ENCODE measurements at places on chromosomes 3 and 15.
A peak's percentile ranks its signal among the peaks of the same experiment; 100 is the strongest.

- DNase-seq: no peak
Measured at GRCh38 chr3:106185949-106186348, 317.1 kb upstream of the CBLB start.

- no peak for DNase-seq
Measured at GRCh38 chr3:52555056-52555455, 18.7 kb downstream of the UQCC5 start.

GRCh38 chr15:84643838-84644237, 10.2 kb downstream of the WDR73 start:
- no peak for DNase-seq

DNA sequence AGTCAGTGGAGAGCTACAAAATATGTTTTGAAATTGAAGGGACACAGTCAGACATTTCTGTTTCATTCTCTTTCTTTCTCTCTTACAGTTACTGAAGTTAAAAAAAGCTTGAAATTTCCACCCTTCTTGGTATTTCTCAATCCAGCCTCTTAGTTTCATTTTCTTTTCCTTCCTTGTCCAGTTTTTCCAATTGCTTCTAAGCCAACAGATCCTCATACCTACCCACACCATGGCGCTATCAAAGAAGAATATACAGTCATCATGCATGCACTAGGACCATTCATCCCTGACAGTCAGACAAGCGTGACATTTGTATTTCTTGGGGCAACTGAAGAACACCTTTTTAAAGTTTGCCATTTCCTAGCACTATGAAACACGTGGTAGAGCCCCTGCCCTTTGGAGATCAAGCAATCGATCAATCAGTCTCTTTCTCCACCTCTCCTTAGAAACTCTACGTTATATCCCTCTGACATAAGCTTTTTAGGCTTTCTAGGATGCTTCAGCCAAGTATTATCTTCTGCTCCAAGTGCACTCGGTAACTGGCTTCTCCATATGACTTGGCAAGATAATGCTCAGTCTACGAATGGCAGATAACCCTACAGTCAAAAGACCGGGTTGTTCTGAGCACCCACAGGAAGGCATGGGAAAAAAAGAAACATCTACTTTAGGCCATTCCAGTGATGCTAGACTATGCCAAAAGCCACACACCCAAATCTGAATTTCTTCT, 65.4 kb downstream of the FBN1 start:
- no peak for DNase-seq

DNA sequence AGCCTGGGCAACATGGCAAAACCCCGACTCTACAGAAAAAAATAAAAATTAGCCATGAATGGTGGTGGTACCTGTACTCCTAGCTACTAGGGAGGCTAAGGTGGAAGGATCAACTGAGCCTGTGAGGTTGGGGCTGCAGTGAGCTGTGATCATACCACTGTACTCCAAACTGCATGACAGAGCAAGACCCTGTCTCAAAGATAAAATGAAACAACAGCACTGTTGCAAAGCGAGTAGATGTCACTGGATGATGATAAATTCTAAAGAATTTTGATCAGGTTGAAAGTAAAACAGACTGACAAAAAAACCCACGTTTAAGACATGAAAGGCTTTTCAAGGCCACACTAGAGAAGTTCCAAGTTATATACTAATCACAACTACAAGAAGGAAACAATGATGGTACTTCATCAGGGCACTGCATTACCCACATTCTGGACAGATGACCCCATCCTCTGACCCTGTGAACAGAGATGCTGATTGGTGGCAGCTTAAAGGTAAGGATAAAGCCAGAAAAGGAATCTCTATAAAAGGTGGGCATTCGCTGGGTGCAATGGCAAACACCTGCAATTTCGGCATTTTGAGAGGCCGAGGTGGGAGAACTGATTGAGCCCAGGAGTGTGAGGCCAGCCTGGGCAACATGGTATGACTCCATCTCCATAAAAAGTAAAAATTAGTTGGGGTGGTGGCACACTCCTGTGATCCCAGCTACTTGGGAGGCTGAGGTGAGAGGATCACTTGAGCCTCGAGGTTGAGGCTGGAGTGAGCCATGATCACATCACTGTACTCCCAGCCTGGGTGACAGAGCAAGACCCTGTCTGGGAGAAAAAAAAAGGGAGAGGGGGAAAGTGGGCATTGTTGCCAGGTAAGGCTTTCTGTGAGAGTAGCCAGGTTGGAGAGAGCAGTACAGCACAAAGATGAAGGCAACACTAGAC, 59.2 kb downstream of the TBL1XR1 start:
- no peak for DNase-seq

DNA sequence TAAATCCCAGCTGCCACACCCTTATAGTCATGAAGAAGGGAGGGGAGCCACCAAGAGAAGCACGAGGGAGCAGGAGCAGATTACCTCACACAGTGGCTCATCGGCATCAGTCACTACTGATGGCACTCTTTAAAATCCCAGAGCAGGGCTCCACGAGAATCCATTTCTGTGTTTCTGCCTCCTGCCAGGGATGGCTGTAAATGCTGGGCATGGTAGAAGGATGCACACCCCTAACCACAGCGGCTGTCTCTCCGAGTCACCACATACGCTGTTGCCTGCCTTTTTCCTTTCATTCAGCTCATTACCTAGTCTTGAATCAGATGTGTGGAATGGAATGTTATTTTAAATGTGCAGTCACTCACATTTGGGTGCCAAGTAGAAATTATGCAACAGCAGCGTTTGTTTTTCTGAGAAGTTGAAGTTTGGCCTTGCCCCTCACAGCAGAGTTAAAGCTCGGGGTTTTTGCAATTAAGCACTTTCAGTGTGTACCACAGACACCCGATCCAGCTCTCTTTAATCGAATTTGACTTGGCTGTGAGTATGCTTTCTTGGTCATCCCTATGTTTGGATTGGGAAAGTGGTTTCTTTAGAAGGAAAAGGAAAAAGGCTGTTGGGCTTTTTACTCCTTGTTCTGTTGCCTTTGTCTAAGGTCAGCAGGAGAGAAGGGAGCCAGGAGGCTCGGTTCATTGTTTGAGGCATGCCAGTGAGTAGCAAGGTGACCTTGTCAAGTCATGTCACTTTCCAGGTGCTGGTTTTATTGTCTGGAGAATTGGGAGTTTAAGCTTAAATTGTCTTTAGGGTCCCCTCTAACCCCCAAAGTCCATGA, 284.2 kb upstream of the TPM1 start:
- DNase-seq: peak; percentile 70

DNA sequence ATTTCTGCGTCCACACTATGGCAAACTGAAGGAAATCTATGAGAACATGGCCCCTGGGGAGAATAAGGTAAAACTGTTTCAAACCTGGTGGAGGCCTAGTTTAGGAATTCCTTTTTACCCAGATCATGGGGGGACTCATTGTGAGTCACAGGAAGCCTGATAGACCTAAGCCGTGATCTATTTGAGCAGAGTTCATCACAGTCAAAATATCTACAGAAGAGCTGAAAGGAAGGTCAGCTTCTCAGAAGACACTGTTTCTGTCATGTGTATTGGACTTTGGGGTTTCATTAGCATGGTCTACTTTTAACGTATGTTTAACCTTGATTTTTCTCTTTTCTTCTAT, 1.3 kb downstream of the PSMD2 start:
- DNase-seq: no peak

GRCh38 chr3:31412832-31413231, 119.9 kb upstream of the STT3B start:
- DNase-seq: no peak

DNA sequence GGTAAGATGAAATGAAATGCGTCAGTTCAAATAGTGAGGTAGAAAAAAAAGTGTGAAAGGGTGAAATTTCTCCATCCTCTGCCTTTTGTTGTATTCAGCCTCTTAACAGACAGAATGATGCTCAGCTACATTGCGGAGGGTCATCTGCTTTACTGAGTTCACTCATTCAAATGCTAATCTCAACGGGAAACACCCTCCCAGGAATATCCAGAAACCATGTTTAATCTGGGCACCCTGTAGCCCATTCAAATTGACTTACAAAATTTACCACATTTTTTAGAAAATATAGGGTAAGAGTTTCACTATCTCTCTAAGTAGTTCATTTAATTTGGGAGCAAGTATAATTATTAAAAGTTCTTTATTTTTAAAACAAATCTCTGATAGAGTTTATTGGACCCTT, 42.9 kb downstream of the C3orf38 start:
- DNase-seq: no peak

- DNase-seq: no peak
Measured at GRCh38 chr3:194760494-194761137, 74.9 kb downstream of the FAM43A start.

DNA sequence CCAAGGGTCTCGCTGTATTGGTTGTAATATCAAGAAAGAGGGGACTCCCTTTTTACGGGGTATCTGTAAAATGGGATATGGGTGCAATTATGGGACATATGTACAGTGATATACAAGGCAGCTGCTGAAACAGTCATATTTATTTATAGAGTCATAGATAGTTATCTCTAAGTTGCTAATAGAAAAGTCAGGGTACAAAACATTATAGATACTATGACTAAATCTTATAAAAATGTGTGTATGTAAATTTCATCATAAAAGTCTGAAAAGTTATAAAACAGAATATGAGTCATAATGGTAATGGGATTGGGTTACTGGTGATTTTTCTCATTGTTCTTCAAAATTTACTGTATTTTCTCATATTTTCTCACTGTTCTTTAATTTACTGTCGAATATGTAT, 344.9 kb upstream of the SLCO3A1 start:
- no peak for DNase-seq

- no peak for DNase-seq
Measured at GRCh38 chr3:15557511-15557946, 36.0 kb upstream of the COLQ start.

DNA sequence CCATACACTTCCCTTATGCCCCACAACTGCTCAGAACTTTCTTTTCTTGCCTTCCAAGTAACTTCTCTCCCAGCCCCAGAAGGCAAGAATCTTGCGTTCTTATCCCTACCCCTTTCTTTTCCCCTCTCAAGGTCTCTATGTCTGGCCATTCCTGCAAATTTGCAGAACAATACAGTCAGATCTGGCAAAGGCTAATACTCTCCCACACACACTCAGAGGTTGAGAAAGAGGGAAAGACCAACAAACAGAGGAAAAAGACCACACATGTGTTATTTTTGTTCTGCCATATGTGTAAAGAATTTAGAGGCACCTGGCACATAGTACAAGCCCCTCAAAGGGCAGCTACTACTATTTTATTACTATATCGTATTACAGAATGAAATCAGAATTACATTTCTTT, 25.7 kb downstream of the GJD2 start:
- DNase-seq: no peak

DNA sequence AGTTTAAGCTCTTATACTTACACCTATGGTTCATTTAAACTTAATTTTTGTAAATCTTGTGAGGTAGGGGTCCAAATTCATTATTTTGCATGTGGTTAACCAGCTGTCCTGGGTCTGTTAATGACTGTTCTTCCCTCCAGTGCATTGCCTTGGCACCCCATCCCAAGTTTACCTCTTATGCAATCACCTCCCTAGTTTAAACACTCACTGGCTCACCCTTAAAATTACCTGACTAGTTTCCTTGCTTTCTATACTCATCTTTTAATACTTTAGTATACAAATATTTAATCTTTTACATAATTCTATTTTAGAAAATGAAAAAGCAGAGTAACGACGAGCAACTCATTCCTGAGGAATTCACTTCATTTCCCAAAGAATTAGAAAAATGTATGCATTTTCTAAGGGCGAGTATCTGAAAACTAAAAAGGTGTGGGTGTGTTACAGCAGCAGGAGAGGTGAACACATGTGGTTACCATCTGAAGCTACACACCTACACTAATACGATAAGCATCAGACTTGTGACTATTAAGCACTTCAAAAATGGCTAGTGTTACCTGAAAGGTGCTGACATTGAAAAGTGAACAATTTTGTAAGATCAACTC, 33.7 kb downstream of the TJP1 start:
- no peak for DNase-seq

DNA sequence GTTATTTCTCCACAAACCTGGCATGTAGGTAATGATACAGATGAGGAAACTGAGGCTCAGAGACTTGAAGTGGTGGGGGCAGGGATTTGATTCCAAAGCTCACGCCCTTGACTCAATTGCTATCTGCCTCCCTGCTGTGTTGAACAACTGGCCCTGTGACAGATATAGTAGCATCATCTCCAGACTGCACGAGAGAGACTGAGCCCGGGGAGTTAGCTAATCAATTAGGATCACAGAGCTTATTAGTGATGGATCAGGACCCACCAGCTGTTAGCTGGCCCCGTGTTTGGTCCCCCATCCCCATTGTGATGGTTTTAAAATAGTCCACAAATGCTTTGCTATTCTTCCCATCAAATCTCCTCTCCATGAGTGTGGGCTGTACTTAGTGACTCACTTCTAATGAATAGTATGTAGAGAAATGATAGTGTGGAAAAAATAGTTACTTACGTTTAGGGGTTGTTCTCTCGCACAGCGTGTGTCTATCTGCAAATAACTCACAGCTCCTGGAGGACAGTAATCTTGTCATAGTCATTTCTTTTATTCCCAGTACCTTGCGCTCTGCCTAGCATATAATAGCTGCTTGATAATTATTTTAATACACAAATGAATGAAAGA, 74.4 kb upstream of the KLF13 start:
- DNase-seq: no peak

DNA sequence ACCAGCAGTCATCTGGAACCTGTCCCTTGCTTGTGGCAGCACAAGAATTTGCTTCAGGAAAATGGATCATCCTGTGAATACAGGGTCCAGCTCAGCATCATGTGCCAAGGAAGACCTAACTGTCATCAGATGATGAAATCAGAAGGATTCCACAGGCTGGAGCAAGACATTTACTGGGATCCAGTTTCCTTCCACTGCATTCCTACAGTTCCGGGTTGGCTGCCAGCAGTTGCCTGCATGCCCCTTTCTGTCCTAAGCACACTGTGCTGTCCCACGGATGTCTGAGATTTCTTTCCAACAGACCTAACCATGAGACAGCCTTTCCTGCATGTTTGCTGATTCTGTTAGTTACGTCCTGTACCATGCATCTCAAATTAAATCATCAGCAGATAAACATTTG, 140.7 kb downstream of the IMPG2 start:
- DNase-seq: no peak

GRCh38 chr15:82178061-82178460, 84.5 kb downstream of the EFL1 start:
- no peak for DNase-seq

GRCh38 chr15:68592544-68592943, 13.8 kb downstream of the CORO2B start:
- no peak for DNase-seq

DNA sequence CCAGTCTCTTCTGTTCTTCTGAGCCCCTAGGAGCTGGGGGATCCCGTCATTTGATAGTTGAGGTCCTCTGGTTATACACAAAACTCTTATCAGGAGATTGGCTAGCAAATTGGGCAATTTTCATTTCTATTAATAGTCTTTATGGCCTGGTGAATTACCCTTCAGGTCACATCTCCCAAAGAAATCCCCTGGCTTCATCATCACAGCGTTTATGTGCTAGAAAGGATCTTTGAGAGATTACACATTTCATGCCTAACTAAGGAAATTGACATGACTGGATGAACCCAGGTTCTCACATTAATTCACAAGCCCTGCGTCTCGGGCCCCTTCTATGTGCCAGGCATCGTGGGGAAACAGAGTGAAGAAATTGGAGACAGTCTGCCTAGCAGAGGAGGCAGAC, 227.4 kb upstream of the PROK2 start:
- no peak for DNase-seq

GRCh38 chr3:192642651-192643050, 84.7 kb downstream of the FGF12 start:
- no peak for DNase-seq

- DNase-seq: no peak
Measured at GRCh38 chr15:43529587-43530345, 12.4 kb downstream of the MAP1A start.

GRCh38 chr3:135034891-135035440, 239.9 kb downstream of the EPHB1 start:
- DNase-seq: no peak
